ENCODE measurements at places on chromosomes 1 and 21.

DNA sequence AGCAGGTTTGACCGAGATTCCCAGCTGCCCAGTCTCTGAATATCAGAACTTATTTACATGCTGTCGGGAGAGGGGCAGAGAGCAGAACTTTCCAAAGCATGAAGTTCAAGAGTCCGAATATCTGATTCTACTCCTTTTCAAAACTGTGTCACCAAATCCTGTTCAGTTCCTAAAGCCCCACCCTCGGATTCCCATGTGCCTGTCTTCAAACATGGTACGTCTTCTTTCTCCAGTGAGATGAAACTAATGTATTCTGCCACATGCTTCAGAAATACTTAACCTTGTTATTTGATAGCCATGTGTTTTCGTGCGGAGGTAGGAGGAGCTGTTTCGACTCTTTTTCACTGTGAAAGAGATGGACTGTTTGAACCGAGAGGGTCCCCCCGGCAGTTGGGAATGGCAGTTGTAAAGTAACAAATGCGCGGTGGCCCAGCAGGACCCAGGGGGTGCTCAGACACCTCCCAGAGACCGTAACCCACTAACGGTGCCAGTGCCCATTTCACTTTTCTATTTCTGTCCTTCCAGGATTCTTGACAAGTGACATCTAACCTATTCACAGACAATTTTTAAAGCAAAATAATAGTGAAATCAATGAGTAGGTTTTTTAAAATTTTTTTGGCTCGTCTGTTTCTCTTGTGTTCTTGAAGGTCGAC, 67.2 kb downstream of the ZBTB18 start:
- no peak for DNase-seq

GRCh38 chr21:28910280-28910887, 82.3 kb downstream of the LTN1 start:
- no peak for DNase-seq

DNA sequence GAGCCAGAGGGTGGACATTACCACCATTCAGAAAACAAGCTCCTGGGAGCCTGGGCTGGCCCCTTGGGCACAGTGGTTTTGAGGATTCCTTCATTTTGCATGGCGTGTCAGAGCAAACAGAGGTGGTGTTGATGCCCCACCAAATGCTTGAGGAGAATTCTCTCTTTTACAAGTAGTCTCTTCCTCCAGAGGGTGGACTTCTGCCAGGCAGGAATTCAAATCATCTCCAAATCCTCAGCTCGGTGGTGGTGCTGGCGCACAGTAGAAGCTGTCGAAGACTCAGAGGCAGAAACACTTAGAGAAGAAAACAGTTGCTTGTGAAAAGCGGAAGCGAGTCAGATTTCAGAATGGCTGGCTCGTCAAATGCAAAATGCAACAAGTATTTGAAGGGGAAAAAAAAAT, 3.4 kb upstream of the CHI3L1 start:
- no peak for DNase-seq

DNA sequence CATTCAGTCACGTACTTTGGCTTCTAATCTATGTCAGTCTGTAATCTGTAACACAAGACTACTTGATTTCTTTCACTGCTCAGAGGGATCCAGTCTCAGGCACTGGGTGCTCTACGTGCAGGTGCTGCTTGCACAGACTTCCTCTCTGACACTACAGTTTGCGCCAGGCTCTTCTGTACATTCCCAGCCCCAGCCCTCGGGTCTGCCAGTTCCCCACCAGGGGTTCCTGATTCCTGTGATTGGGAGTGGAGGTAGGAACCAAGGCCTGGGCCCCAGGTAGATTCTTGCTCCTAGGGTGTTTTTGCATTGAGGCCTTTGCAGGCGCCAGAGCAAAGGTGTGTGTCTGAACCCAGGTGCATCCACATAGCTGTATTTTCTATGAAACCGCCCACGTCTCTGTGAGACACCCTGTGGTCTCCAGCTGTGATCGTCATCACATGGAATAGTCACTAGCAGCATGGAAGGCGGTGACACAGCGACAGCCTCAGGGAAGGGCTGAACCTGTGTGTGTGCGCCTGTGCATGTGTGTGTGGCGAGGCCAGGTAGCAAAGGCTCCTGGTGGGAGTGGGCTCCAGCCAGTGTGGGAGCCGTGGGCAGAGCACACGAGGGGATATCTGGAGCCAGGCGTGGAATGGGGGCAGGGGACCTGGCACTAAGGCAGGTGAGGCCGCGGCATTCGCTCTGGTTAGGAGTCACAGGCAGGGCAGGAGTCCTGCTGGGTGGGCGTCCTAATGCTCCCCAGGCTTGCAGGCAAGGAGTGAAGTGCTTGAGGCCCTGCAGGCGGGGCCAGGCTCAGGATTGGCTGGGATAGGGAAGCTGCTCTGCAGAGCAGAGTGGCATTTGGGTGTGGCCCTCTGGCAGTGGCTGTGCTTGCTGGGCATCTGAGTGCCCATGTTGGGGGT, 5.2 kb downstream of the GJC2 start:
- no peak for DNase-seq

GRCh38 chr1:212118167-212118871, 82.8 kb downstream of the DTL start:
- no peak for DNase-seq

GRCh38 chr1:208924928-208925327, 658.6 kb upstream of the CAMK1G start:
- DNase-seq: no peak

DNA sequence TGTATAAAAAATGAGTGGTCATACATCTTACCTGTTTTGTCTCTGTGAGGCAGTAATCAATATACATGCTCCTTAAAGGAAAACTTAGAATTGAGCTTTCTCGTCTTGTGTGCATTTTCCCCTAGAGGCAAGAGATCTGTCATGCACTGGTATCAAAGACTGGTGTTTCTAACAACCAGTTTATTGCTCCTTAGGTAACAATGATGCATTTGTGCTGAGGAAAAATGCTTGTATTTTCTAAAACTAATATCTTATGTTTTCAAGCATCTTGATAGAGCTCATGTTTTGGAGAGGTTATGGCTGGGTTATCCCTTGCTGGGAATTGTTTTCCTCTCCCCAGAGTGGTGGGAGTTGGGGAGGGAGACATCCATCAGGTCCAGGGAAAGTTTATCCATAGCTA, 23.9 kb upstream of the CCDC190 start:
- no peak for DNase-seq

DNA sequence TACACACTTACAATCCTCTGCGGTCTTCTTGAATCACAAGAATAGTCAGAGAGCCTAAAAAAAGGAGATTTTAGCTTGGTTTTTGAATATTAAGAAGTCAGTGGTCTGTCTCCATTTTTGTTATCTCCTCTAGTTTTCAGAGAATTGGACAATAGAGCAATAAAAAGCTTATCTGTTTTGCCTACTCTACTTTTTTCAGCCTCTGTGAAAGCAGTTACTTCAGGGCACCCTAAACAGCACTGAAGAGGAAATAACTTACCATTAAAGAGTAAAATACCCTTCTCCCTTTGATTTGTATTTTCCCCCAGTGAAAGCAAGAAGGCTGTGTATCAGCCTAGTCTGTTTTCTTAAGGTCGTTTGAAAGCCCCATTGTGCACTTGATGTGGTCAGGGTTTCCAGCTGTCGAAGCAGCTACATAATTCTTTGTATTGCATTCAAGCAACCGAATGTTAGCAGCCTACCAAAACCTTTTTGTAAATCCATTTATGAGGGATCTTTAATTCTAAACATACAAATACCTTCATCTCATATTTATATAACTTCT, 1.0 kb downstream of the NTMT2 start:
- no peak for DNase-seq

Data from NCI-H446 treated with DMSO at 0.1 percent for 48 hours (cell line).